Activated CD4-positive, alpha-beta T cell treated with anti-CD3 and anti-CD28 coated beads, Interleukin-2, amount 50 U/mL, for 4 hours (primary cell): ENCODE measurements at places on chromosomes 3 and 15.

- DNase-seq = no peak
Observed at GRCh38 chr15:65258375-65259262, 28.1 kb downstream of the PARP16 start.

DNA sequence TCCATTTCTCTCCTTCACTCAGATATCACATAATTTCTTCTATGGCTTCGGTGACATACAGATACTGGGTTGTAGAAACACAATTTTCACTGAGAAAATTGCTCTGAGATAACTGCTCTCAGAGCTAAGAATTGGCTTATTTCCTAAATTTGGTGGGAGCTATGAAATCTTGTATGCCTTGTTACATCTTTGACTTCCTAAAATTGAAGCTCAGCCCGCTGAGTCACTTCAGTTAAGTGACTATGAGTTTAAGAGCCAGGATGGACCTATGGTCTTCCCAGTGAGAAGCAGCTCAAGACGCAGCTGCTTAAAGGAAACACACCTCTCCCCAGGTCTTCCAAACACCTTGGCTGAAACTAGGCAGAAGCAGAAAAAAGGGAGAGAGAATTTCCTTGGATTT lies 56.4 kb downstream of the EFHB start:
- no peak for DNase-seq

GRCh38 chr15:85702321-85703101 lies 92.2 kb downstream of the KLHL25 start:
- no peak for DNase-seq

GRCh38 chr3:129867506-129868124 lies 25.9 kb downstream of the TMCC1 start:
- no peak for DNase-seq

DNA sequence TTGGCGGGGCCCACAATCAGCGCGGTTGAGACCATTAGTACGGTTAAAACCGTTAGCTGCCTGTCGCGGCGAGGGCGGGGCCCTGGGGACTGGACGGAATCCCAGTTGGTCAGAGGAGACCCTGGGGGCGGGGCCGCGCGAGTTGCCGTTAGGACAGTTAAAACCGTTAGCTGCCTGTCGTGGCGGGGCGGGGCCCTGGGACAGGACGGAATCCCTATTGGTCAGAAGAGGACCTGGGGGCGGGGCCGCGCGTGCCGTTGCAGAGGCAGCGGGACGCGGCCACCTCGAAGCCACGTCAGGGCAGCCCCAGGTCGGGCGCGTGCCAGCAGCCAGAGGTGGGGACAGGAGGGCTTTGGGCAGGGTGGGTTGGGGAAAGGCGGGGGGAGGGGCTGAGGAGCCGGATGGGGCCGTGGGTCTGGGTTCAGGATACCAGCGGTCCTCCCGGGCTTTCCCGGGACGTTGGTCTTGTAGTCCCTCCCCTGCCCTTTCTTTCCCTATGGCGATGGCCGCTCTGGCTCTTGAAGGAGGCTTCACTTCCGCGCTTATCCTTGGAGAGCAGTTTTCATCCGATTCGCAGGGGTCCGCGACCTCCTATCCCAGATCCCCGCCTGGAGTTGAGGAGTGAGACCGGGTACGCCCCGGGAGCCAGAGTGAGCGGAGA lies 28.0 kb downstream of the KLHDC8B start:
- no peak for DNase-seq

DNA sequence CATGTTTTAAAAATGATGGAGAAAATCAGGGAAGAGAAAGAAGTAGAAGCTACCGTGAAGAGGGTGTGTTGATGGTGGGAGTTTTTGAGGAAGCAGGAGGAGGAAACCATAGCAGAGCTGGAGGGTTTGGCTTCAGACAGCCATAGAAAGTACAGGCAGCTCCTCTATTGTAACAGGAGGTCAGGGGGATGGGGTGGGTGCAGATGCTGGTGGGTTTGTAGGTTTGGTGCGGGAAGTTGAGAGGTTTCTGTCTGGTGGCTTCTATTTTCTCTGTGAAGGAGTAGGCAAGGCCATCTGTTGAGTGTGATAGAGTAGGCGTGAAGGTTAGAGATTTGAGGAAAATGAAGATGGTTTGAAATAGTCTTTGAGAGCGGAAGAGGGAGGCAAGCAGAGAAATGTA lies 97.7 kb upstream of the TBC1D5 start:
- no peak for DNase-seq

DNA sequence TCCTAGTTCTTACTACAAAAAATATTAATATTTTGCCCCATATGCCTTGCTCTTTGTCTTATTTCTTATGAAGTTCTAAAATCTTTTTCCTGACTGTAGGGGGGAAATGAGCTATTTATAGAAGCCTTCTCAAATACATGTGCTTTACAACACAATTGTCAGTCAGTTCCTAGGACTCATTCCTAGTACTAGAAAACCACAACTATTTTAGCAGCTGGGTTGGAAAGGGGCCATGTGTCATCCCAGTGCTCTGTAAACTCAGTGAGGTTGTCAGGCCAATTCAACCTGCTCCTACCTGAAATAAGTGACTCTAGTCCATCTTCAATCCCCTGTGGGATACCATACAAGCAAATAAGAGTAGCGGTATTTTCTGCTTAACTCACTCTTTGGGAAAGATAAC lies 153.8 kb downstream of the ULK4 start:
- DNase-seq = no peak

DNA sequence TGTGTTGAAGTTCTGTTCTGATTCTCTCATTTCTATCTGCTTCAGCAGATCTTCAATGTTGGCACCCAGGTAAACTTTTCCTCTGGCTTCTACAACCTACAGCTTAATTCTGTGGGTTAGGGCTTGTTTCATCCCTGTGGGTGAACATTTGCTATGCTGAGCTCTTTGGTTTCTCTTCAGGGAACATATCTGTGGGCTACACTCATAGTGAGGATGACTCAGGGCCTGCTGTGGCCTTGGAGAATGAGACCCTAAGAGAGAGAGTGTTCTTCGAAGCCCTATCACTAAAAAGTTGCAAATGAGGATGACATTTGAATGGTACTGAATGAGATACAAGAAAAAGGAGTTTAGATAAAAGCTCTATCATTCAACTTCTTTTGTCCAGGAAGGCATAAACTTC lies 346.2 kb upstream of the CBLB start:
- peak; percentile 7 for DNase-seq

GRCh38 chr3:127002195-127003174 lies 19.6 kb downstream of the PLXNA1 start:
- no peak for DNase-seq

GRCh38 chr3:73150369-73151130 lies 89.1 kb downstream of the EBLN2 start:
- DNase-seq = no peak

- DNase-seq = no peak
Observed at GRCh38 chr15:70643783-70644125, 119.6 kb downstream of the UACA start.

DNA sequence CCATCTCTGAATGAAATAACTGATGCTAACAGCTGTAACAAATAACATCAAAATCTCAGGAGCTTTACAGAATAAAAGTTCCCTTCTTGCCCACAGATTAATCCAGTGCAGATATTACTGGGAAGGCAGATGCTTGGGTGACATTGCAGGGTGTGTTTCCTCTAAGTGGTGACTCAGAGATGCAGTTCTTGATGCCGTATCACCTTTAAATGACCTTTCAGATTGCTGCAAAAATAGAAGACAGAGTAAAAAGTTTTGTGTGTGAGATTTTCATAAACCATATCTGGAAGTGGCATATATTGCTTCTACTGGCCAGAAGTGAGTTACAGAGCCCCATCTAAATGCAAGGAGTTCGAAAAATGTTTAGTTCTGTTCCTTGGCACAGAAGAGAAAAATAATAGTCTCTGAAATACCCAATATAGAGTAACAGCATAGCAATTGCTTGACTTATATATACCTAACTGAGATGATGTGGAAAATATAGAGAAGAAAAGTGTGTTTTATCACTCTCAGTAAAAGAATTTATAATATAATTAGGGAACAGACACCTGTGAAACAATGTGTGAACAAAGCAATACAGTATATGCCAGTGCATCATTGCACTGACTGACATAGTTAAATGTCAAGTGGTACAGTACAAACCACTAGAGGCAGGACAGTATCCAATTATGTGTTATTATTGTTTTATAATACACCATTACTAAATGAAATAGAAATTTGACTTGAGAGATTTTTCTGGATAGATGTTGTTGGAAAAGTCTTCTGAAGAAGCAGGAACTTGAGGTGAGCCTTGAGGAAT lies 430.7 kb upstream of the CBLB start:
- DNase-seq = no peak

DNA sequence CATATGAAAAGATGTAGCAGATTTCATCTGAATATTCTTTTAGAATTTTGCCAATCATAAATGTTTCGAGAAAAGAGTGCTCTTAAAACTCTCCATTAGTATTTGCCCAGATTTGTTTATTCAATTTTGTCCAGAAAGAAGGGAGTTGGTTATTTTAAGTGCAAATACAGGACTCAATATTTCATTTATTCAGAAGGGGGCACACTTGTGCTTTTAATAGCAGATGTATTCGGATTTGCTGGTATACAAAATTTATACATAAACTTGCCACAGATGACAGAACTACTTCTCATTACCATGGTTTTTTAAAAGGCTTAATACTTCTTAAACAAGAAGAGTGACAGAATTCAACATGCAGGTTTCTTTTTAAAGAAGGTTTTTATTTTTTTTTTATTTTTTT lies 69.8 kb upstream of the GRM7 start:
- no peak for DNase-seq
